ENCODE measurements at places on chromosomes 11 and 22.
A peak's percentile ranks its signal among the peaks of the same experiment; 100 is the strongest.

- peak; percentile 44 for DNase-seq
These were observed 99.5 kb downstream of the CCDC81 start for GRCh38 chr11:86473991-86474833.

DNA sequence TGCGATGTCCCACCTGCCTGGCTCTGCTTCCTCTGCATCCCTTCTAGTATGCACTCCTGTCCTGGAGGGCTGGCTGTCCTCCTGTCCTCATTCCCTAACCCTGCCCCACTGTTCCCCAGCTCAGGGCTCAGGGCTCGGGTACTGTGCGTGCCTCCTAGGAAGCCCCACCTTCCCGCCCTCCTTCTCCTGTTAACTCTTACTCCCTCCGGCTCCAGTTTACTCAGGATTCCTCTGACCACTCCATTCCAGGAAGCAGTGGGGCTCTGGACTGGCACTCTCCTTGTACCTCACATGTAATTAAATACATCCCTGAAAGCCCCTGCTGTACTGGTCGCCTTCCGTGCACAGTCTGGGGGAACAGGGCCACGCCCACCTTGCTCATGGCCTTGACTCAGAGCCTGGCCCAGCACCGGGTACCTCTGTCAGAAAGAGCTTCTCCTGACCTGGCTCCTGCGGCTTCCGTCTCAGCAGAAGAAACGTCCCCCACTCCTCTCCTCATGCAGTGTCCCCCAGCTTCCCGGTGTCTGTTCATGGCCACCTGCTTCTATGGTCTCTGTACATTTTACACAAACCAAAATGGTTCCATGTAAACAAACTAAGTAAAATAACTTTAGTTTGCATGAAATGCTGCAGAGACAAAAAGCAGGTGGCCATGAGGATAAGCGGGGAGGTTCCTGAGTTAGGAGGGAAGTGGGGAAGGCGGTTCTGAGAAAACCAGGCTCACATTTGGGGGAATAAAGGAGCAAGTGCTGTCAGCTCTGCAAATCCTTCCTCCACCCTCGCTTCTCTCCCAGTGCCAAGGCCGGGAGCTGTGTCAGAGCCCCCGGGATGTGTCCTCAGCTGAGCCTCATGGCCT, 445.9 kb downstream of the BRD1 start:
- DNase-seq = no peak

DNA sequence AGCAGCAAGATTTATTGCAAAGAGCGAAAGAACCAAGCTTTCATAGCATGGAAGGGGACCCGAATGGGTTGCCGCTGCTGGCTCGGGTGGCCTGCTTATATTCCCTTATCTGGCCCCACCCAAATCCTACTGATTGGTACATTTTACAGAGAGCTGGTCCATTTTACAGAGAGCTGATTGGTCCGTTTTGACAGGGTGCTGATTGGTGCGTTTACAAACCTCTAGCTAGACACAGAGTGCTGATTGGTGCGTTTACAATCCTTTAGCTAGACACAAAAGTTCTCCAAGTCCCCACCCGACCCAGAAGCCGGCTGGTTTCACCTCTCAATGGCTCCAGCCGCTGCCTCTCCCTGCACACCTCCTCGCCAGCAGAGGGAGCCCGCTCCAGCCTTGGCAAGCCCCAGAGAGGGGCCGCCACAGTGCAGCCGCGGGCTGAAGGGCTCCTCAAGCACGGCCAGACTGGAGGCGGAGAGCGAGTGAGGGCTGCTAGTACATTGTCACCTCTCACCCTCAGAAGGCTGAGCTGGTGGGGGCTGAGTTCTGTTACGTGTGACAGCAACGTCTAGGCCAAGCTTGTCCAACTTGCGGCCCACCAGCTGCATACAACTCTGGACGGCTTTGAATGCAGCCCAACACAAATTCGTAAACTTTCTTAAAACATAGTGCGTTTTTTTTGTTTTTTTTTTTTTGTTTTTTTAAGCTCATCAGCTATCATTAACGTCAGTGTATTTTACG, 8.7 kb downstream of the PTH start:
- DNase-seq = no peak

DNA sequence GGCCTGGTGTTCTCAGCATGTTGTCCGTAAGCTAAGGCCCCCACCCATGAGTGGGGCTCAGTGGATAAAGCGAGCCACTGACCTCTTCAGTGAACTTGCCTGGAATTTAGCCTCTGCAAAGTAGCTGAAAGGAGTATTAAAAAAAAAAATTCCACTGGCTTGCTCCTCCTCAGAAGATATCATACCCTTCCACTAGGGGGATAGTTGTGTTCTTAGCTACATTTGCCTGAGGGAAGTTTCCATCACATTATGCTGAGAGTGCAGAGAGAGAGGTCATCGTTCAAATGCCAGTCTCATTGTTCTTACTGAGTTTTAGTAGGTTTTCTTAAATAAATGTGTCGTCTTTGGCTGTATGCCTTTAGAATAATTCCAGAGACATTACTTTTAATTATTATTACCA, 879.7 kb downstream of the JRKL start:
- DNase-seq = no peak

GRCh38 chr11:100247704-100248103, 439.4 kb upstream of the ARHGAP42 start:
- DNase-seq = no peak

- no peak for DNase-seq
These were observed 60.0 kb downstream of the COMMD9 start for GRCh38 chr11:36229091-36229705.

DNA sequence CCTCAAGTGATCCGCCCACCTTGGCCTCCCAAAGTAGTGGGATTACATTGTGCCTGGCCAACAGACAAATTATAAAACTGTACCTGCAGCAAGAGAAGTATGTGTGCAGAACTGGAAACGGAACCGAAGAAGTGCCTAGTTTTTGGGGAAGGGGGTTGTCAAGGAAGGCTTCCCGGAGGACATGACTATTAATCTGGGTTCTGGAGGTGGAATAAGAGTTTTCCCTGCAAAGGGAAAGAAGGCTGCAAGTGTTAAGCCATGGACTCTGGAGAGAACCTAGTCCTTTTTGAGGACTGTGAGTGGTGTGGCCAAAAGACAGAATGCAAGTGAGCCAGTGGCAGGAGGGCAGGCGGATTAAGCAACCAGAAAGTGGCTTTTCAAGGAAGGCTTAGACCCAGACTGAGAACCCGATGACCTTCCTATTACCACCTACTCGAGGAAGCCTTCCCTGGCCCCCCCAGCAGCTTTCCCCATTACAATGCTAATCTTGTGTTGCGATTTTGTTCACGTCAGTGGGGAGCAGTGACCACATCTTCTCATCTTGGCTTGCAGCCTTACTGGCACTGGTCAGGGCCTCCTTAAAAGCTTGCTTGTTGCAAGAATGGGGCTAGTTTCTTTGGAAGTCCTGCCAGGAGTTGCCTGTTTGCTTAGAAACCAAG, 5.7 kb upstream of the SEPTIN3 start:
- DNase-seq = no peak

- DNase-seq = no peak
These were observed 32.5 kb downstream of the CSTF3 start for GRCh38 chr11:33128739-33129138.

DNA sequence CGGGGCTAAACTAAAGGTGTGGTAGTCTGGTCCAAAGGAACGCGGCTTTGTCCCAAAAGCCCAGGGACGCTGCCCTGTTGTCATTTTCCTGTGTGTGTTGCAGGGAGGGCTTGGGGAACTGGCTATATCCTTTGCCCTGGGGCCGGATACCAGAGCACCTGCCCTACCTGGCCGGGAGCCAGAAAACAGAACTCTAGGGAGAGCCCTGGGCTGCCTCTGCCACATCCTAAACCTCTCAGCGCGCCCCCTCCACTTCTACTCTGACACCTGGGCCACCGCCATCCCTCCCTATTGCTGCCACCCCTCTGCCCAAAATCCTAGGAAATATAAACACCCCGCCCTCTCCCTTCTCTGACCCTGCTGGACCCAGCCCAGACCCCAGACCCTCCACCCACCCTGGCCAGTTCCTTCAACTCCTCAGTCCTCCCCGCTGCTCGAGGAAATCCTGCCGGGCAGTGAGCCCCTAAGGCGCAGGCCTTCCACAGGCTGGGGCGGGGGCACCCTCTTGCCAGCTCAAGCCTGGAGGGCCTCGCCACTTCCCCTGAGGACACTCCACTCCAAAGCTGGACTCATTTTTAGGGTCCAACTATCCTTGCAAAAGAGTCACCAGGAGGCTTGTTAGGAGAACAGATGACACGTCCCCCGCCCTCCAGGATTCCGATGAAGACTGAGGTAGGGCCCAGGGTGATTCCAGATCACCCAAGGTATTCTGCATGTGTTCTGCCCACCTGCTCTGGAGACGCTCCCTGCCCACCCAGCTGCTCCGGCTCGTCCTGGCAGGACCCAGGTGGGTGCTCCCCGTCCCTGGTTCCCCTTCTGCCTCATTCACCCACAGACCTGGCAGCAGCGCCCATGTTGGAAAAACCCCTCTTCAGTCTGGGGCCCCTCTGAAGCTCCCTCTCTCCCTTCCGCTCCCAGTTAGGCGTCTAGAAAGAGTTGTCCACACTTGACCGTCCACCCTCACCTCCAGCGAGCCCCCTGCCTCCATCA, 12.2 kb downstream of the KCTD17 start:
- no peak for DNase-seq

- DNase-seq = no peak
These were observed 185.8 kb upstream of the DDI1 start for GRCh38 chr11:103850419-103851165.

DNA sequence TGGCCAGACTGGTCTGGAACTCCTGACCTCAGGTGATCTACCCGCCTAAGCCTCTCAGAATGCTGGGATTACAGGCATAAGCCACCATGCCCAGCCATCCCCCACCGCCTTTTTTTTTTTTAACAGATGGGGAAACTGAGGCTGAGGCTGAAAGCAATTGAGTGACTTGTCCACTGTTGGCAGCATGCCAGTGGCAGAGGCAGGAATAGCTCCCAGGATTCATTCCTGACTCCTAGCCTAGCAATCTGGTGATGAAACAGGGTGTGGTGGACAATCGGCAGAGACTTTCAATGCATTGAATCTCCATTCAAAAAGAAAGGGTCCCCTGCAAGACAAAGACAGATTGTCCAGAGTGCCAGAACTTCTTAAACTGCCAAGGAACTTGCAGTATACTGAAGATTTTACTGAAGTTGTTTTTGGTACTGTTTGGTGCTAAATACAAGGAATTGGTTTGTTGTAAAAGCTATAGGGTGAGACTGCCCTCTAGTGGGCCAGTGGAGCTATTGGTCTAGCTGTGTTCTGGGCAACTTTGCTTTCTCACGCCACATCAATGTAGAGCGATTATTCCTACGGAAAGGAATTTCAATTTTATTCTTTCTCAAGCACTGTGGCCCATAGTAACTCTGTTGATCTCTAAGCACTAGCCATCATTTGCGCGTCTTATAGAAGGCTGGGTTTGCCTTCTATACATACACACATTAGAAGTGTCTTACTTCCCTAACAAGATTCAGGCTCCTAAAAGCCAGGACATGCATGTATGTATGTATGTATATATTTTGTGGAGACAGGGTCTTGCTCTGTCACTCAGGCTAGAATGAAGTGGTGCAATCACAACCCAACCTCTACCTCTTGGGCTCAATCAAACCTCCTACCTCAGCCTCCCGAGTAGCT, 21.0 kb downstream of the C22orf31 start:
- DNase-seq = peak; percentile 76

DNA sequence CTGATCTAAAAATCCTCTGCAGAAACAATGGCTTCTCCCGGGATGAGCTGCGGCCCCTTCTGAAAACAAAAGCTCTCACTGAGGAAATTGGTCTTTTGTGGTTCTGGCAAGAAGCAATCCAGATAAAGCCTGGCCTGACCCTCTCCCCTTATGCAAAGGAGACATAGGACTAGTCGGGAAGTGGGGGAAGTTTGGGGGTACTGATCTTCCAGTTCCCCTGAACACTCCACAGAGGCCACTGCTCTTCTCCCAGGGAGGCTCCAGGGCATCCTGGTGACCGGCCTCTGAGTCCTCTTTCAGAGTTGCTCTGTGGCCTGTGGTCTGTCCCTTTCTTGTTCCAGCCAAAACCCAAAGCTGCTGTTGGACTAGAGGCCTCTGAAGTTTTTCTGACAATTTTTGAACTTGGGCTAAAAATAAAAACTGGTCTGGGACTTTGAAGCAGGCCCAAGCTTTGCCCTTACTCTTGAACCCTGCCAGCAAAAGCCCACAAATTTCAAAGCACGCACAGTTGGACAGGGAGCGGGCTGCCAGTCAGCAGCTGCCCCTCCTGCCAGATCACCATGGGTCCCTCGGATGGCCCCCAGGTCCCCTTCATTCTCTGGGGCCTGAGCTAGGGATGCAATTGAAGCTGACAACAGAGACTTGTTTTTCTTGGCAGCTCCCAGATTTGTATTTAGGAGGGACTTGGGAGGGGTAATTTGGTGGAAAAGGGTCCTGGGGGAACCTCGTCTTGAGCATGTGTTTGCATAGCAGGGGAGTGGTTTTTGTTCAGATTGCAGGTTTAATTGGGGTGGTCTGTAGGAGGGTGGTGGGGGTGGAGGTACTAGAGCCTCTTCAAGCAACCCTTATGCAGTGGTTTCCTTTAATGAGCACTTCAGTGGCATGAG, 381.6 kb upstream of the CADM1 start:
- DNase-seq = no peak

GRCh38 chr11:94581926-94582325, 14.8 kb downstream of the PIWIL4 start:
- DNase-seq = no peak

DNA sequence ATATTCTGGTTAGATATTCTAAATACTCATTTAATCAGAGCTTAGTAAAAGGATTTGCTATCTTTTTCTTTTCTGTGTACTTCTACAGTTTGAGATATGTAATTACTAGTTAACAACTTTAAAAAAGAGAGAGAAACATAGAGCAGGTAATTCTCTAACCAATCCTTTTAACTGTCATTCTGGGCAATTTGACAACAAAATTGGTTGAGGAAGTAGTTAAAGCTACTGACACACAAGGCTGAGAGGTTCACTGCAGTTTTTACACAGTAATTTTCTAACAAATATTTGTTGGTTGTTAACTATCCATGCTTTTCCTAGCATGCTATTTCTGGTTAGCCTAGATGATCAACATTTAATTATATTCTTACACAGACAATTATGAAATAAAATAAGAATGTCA, 3.6 kb downstream of the SOX6 start:
- no peak for DNase-seq

DNA sequence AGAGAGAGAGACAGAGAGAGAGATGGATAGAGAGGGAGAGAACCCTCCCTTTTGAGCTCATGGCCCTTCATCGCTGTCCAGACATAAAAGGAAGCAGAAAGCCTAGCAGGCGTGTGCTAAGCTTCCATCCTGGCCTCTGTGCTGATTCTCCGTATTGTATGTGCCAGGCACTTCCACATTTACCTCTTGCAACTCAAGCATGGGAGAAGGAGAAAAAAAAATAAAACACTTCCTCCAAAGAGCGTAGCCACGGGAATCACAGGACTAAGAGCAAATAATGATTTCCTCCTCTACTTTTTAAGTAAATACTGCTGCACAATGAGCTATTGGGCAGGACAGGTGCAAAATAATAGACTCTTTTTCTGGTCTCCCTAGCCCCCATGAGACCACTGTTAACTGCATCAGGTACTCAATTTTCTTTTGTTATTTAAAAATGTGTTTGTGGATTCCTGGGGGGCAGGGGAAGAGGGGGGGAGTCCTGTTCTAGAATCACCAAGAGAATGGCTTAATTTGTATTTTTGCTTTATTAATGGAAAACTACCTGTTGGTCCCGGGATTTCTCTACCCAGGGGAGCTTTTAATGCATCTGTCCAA, 154.3 kb downstream of the NXPE2 start:
- DNase-seq = no peak

All from AG08395 (cell line).